Hematopoietic multipotent progenitor cell treated with erythropoietin and hydrocortisone succinate and interleukin-3 and kit ligand, for 17 days (in vitro differentiated cells): ENCODE measurements at places on chromosomes 4 and X.
A peak's percentile ranks its signal among the peaks of the same experiment; 100 is the strongest.

DNA sequence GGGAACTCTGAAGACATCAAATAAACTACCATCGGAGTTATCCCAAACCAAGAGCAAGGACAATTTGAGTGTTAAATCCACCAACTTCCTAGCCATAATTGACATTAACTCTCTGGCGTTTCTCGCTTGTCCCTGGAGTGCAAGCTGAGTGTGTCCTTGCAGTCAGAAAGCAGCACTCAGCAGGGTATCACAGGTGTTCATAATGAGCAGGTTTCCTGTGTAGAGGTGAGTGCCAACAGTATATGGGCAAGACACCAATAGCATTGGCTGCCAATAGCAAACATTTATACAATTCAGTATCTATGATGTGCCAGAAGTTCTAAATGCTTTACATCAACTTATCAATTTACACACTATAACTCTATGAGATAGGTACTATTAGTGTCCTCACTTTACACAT is 11.2 kb downstream of the BLTP1 start:
- DNase-seq = no peak

DNA sequence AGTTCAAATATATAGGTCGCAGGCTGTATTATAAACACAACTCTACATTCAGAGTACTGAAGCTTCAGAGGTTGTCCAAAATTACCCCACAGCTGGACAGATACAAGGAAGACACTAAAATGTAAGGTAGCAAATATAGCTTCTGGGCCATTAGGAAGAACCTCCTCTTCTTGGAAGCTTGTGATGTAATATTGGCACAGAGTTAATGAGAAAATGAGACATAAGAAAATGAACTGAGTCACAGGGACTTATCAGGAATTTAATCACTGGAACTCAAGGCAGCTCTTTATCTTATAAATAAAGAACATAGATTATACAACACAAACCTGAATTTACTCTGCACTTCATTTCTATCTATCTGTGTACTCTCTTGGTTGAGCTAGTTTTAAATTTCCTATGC is 344.7 kb downstream of the PCDH10 start:
- no peak for DNase-seq

GRCh38 chr4:67762086-67762485 is 7.9 kb upstream of the GNRHR start:
- no peak for DNase-seq

DNA sequence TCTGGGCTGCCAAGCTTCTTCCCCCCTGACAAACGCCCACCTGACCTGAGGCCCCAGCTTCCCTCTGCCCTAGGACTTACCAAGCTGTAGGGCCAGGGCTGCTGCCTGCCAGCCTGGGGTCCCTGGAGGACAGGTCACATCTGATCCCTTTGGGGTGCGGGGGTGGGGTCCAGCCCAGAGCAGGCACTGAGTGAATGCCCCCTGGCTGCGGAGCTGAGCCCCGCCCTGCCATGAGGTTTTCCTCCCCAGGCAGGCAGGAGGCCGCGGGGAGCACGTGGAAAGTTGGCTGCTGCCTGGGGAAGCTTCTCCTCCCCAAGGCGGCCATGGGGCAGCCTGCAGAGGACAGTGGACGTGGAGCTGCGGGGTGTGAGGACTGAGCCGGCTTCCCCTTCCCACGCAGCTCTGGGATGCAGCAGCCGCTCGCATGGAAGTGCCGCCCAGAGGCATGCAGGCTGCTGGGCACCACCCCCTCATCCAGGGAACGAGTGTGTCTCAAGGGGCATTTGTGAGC is 37.0 kb downstream of the HTRA3 start:
- no peak for DNase-seq

- DNase-seq = no peak
Measured at GRCh38 chrX:139881130-139881529, 51.7 kb downstream of the ATP11C start.

DNA sequence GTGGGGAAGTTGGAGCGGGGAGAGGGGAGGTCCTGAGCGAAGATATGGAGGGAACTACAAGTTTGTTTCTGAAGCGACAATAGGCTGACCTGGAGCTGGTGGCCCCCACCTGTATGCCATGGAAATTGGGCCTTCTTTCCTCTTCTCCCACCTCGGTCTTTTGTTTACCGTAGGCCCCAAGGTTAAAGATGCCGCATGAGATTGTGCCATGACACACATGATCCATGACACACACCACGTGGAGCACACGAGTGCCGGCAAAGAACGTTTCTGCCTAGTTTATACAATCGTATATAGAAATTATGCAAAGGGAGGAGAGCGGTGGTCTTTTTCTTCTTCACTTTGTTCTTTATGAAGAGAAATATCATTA is 408 bp downstream of the TMEM33 start:
- peak; percentile 32 for DNase-seq

DNA sequence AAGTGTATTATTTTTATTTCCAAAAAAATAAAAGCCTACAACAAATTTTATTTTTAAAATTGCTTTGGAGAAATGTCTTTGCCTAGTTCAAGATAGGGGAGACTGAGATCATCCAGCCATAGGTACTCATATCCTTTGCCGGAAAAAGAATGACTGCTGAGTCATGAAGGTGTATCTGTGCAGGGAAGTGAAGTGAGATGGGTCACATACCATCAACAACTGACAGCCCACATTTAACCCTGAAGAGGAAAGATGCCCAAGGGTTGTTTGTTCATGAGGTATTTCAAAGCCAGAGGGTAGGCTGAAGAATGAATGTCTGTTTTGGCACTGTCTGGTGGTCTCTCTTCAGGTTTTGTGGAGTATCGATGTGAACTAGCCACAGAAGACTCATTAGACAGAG is 106.7 kb upstream of the TTC29 start:
- DNase-seq = no peak

- no peak for DNase-seq
Measured at GRCh38 chrX:4764888-4765287, 1051.4 kb upstream of the PRKX start.

DNA sequence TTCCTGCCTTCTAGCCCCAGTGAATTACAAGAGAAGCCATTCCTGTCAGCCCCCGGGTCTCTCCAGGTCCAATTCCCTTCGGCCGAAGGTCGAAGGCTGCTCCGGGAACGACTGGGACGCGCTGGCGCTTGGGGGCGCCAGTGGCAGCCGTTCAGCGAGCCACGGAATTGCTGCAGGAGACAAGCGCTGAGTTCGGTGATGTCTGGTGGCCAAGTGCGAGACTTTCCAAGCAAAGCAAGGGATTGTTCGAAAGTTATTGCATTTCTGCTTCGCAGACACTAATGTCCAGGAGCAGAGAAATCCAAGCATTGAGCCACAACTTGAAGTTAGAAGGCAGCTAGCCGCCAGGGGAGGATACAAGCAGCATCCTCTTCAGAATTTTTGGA is 1.1 kb upstream of the DKK2 start:
- no peak for DNase-seq

DNA sequence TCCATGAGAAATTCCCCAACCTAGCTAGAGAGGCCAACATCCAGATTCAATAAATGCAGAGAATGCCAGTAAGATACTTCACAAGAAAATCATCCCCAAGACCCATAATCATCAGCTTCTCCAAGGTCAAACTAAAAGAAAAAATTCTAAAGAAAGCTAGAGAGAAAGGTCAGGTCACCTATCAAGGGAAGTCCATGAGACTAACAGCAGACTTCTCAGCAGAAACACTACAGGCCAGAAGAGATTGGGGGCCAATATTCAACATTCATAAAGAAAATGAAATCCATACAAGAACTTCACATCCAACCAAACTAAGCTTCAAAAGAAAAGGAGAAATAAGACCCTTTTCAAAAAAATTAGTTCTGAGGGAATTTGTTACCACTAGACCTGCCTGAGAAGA is 118.8 kb upstream of the ANXA10 start:
- DNase-seq = no peak

DNA sequence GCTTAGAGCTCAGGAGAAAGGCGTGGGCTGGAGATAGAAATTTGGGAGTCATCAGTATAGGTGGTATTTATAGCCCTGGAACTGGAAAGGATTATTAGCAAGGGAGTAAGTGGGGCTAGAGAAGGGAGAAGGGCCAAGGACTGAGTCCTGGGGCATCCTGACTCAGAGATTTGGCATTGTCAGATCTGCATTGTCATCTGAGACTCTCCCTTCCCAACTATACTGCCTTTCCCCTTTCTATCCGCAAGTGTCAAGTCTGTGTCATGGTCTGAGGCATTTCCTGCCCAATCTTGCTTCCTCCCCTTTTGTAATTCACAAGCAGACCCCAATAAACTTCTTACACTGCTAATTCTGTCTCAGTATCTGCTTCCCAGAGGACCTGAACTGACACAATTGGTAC is 24.4 kb upstream of the SLC25A43 start:
- DNase-seq = no peak

DNA sequence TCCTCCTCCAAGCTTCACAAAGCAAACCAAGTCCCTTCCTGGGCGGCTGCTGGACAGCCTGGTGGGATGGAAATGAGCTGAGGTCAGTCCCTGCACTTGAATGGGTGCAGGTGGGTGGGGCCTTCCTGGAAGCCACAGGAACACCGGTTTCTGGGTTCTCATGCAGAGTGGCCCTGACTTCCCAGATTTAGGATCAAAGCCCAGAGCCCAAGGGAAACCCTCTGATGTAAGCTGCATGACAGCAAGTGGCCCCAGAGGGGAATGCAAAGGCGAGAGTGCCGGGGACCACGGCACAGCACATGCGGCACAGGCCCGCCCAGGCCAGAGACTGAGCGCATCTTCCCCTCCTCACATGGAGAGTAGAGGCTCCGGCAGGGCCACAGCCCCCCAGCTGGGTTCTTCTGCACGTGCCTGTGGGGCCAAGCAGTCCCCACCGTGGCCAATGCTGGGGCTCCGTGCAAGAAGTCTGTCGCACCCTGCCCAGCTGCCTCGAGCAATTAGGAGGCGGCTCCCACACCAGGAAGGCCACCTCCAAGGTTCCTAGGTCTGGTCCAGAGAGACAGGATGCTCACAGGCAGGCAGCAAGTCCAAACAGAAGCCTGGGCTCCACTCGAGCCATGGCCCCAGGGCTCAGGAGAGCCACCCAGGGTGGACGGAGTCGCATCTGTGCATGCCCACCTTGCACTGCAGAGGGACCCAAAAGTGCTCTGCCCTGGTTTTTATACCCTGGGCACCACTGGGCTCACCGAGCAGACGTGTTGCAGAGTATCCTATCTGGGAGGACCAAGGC is 83.0 kb downstream of the HTRA3 start:
- no peak for DNase-seq

DNA sequence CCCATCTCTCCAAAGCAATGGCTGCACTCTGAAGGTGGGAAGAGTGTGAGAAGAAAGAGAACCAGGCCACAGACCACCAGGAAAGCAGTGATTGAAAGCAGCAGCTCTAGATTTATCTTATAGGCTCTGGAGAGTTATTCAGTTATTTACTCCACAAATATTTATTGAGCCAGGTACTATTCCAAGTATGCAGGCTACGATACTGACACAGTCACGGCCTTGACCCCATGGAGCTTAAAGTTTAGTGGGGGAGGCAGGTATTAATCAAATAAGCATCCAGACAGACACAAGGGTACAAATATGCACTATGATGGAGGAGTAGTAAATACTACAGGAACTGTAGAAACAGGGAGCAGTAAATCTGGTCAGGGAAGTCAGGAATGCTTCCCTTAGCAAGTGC is 2.8 kb downstream of the TMEM185A start:
- DNase-seq = no peak

DNA sequence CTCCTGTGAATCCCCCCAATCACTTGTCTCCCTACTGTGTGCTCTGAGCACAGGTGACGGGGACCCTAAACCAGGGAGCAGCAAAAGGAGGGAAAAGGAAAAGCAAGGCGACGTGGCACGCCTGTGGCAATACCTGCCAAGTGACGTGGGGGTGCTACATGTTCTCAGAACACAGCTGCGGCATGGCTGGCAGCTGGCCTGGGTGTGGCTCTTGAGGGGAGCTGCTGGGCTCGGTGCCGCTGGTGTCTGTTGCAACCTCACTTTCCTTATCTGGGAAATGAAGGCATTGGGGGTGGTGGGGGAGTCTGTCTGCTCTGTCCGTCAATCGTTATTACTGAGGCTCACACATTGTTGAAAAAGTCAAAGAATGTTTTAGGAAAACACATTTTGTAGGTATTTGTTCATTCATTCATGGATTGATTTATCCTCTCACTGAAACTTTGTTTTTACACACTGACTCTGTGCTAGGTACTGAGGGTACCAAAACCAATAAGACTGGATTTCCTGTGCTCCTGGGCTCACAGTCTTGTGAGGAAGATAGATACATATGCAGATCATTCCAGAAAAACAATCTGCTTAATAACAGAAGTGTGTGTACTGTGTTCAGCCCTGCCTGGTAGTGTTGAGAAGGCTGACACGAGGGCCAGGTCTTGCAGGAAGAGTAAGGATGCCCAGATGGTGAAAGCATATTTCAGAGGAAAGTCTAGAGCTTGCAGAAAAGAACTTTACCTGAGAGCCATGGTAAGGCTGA is 217.6 kb downstream of the PTTG2 start:
- peak; percentile 73 for DNase-seq

GRCh38 chrX:71650333-71650969 is 16.9 kb upstream of the LOC101059915 start:
- peak; percentile 21 for DNase-seq

DNA sequence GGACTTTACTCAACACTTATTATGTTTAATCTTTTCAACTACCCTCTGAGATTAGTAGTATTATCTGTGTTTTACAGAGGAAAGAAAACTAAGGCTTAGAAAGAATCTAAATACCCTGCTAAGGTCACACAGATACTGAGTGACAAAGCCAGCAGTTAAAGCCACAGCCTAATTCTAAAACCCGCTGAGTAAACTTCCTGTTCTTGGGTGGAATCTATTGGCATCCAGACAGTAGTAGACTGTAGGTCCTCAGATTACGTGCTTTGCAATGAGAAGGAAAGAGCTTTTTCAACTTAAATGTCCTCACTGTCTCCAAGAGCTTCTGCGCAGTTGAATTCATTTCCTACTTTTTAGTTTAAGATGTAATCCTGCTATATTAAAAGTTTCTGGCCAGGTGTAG is 126.0 kb downstream of the TENM3 start:
- DNase-seq = no peak

DNA sequence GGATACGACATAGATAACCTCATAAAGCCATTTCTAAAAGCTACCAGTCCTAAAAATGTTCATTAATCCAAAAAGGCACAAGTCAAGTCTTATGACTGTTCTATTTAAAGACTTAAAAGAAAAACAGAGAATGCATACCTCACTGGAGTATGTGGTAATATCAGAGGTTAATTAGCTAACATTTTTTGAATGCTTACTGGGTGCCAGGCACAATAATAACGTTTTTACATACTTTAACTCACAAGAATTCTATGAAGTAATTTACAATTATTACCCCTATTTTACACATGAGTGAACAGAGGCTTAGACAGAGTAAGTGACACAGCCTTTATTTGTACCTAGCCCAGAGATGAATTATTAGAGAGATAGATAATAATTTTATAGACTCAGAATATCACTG is 207.5 kb downstream of the PDGFC start:
- DNase-seq = no peak

GRCh38 chrX:21946925-21947641 is 6.6 kb downstream of the SMS start:
- no peak for DNase-seq

GRCh38 chr4:120472447-120473131 is 405.9 kb upstream of the MAD2L1 start:
- no peak for DNase-seq

DNA sequence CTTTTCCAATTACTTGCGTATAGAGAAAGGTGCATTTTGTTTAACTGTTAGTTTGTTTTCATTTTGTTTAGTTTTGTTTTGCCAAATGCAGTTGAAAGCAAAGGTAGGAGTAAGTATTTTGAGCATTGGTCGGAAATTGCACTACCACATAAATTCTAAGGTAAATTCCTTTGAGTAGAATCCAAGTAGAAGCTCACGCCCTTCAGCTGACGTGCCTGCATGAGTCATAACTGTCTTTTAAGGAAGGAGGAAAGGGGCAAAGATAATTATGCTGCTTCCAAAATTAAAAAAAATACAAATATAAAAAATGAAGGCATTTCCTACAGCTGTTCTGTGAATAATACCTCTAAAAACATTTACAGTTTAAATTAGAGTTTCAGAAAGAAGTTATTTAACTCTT is 110.2 kb upstream of the MYOZ2 start:
- no peak for DNase-seq
